Cerebellum (tissue), 4 donors: ENCODE measurements at places on chromosomes 4 and X.

- no peak for DNase-seq
These were observed 28.0 kb downstream of the SLC10A6 start for GRCh38 chr4:86821151-86821550.

GRCh38 chrX:13692771-13693231, 3.9 kb downstream of the RAB9A start:
- no peak for DNase-seq

DNA sequence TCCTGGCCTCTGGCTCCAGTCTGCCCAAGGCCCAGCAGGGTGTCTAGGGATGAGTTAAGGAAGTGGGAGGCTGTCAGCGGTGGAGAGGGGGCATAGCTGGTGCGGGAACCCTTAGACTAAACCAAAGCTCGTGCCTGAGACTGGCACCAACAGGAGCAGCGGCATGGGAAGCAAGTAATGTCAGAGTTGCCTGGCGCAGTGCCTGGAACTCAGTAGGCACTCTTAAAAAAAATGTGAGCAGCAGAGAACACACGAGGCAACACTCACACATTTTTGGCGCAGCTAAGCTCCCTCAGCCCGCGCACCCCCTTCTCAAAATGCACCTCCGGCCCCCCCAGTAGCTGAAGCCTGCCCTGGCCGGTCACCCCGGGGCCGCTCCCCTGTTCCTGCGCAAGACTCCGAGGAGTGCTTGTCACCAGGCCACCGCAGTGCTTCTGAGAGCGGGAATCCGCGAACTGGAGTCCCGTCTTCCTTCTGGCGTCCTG, 583 bp downstream of the GABRE start:
- no peak for DNase-seq

DNA sequence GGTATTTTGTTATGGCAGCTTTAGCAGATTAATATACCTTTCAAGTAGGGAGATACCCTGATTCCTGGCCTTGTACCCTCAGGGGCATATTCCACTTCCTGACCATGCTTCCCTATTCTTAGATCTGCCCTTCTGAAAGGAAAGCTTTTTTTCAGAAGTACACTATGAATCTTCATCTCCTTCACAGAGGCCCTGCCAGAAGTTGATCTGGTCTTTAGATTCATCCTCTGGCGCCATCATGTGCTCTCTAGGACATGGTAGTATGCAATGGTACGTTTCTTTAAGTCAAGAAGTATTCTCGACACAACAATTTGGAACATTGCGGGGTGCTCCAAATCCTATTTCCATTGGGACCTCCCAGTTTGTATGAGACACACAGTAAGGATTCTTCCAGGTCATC, 39.6 kb upstream of the DIPK2B start:
- no peak for DNase-seq

DNA sequence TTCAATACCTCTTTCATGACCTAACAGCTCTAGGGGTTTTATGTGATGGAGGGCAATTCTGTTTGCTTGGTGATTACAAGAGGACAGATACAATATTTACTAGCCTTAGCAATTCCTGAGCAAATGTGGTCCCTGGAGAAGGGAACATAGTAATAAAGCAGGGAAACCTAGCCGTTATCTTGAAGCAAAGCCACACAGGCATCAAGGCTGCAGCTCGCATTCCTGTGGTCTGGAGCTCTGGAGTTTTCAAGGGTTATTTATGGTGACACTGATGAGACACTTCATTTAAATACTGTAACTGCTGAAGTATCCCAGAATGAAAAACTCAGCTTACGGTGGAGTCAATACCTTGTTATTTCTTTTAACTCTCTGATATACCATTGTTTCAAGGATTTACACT, 66.8 kb downstream of the AFF2 start:
- no peak for DNase-seq

DNA sequence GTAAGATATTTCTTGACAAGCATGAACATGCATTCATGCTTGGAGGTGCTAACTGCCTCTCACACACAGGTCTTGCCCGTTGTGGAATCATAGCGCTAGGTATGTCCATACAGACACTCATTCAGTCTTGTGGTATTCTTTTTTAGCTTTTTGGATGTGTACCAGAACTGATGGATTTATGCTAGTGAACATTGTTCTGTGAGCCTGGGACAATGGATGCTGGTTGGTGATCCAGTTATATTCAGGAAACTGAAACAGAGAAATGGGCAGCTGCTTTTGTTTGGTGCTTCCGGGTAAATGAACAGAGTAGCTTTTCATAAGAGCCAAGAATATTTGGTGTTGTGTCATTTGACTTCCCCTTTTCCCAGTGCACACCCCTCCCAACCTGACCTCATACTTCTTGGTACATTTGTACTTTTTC, 78.9 kb upstream of the SLC4A4 start:
- no peak for DNase-seq

GRCh38 chr4:158172261-158173258, at the start of gene GASK1B:
Gene GASK1B (minus strand): TSS chr4:158173025. CDS start chr4:158171375, 1,650 bp downstream.
- DNase-seq, result no peak

GRCh38 chrX:46770000-46770816, 11.3 kb upstream of the SLC9A7 start:
- no peak for DNase-seq

- no peak for DNase-seq
These were observed 335.3 kb upstream of the AADAT start for GRCh38 chr4:170425040-170425439.

- DNase-seq, result no peak
These were observed 367.8 kb upstream of the GRIA3 start for GRCh38 chrX:122816288-122816687.

GRCh38 chr4:176798540-176798939, 5.8 kb upstream of the VEGFC start:
- no peak for DNase-seq

DNA sequence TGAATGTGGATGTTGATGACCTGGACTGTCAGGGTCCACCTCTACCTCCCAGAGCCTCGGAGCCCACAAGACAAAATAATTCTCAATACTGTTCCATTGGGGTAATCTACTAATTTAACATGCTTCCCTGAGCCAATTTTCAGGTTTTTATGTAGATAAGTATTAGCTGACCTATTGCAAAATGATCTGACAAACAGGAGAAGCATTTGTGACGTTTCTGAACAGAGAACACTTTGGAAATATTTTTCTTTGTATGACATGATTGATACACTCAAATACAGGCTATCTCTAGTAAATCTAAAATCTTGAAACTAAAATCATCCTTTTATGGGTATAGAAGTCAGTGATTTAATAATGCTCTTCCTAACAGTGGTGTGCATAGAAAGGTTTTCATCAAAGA, 716.6 kb downstream of the KLHL13 start:
- DNase-seq, result no peak

- DNase-seq, result no peak
These were observed 53.5 kb upstream of the SMIM31 start for GRCh38 chr4:164700471-164700870.

DNA sequence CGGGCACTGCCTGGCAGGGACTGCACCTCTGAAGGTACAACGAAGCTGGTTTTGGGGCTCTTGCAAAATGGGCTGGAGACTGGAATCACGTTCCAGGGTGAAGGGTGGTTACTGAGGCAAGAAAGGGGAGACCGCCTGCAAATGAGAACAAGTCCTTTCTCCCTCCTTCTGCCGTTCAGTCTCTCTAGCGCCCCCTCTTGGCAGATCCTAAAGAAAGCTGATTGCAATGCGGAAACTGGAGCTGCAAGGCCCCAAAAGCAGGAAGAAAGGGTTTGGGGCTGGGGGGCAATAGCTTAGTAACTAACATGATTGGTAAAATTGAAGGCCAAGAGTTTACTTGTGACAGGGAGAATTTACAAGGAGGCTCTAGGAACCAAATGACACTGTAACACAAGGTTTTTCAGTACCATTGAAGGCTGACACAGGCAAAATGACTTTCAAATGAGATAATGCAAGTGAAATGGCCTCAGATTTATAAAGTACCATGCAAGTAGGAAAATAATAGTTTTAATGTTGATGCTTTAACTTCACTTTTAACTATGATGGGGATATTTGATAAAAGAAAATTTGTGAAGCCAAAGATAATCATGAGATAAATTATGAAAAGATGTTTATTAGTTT, 222.7 kb upstream of the HAND2 start:
- DNase-seq, result no peak

GRCh38 chrX:25026576-25026975, 10.8 kb upstream of the ARX start:
- DNase-seq, result no peak

DNA sequence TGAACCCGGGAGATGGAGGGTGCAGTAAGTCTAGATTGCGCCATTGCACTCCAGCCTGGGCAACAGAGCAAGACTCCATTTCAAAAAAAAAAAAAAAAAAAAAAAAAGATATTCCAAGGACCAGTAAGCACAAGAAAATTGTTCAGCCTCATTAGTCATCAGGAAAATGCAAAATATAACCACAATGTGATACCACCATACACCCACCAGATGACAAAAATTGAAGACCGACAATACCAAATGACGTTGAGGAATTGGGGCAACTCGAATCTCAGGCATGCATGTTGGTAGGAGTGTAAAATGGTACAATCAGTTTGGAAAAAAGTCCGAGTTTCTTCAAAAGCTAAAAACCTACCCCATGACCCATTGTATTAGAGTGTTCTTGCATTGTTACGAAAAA, 130.2 kb upstream of the FAM9B start:
- no peak for DNase-seq

- no peak for DNase-seq
These were observed 36.4 kb downstream of the DHX15 start for GRCh38 chr4:24547979-24548378.

DNA sequence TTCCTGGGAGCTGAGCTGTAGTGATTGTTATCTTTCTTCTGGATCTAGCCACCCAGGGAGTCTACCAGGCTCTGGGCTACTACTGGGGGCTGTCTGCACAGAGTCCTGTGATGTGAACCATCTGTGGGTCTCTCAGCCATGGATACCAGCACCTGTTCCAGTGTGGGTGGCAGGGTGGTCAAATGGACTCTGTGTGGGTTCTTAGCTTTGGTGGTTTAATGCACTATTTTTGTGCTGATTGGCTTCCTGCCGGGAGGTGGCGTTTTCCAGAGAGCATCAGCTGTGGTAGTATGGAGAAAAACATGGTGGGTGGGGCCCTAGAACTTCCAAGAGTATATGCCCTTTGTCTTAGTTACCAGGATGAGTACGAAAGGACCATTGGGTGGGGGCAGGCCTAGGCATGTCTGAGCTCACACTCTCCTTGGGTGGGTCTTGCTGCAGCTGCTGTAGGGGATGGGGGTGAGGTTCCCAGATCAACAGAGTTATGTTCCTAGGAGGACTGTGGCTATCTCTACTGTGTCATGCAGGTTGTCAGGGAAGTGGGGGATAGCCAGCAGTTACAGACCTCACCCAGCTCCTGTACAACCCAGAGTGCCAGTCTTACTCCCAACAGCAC, 264.8 kb upstream of the LDB2 start:
- DNase-seq, result no peak

GRCh38 chr4:172982151-172982590, 186.4 kb upstream of the GALNT7 start:
- no peak for DNase-seq

DNA sequence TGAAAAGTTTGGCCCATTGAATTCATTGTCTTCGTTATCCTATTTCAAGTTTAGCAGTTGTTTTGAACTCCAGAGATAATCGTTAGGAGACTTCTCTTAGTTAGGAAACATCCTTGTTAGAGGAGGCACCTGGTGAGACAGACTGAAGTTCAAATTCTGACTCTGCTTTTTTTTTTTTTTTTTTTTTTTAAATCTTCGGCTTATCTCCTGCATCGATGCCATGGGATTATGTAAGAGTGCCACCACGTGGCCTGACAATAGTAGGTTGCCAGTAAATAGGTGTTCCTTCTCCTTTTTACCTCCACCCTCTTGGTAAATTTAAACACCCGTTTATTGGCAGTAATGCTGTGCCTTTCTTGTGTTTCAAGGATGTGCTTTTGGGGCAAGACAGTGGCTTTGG, 149.3 kb downstream of the SOWAHB start:
- DNase-seq, result peak; percentile 60

GRCh38 chrX:70247252-70247651, 12.8 kb downstream of the P2RY4 start:
- no peak for DNase-seq

DNA sequence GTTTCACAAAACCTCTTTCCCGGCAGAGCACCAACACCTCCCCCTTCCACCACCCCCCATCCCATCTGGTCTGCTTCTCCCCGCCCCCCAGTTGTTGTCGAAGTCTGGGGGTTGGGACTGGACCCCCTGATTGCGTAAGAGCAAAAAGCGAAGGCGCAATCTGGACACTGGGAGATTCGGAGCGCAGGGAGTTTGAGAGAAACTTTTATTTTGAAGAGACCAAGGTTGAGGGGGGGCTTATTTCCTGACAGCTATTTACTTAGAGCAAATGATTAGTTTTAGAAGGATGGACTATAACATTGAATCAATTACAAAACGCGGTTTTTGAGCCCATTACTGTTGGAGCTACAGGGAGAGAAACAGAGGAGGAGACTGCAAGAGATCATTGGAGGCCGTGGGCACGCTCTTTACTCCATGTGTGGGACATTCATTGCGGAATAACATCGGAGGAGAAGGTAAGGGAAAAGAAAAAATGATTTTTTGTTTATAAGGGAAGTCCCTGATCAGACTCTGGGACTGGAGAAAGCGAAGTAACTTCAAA, at the start of gene PDGFRA:
TSS of gene PDGFRA (plus strand) at position 333 of the 541 bp plus-strand sequence. CDS start 29,476 bp downstream, outside the sequence.
- DNase-seq, result no peak

GRCh38 chr4:177568931-177569330, 126.7 kb upstream of the AGA start:
- DNase-seq, result no peak

GRCh38 chr4:188767496-188767895, 628.3 kb downstream of the TRIML1 start:
- no peak for DNase-seq

GRCh38 chr4:150152766-150153165, 74.5 kb downstream of the DCLK2 start:
- no peak for DNase-seq

DNA sequence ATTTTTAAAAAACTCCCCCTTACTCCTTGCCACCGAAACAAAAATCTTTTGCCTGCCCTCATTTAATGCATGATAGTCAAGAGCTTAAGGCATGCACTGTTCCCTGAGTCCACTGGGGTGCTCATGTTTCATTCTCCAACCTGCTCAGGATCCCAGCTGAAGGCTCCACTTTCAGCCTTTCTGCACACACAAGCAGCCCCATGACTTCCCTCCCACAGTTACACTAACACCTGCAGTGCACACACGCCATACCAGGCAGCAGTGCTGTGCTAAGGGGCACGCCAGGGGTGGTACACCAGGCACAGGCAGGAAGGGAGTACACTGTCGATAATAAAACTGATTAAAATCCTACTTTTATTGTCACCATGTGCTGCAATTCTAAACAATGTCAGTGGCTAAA, 385.2 kb downstream of the BMPR1B start:
- no peak for DNase-seq
